Stimulated activated CD4-positive, alpha-beta T cell treated with anti-CD3 and anti-CD28 coated beads, Interleukin-4, amount 100 ng/mL, for 48 hours (primary cell): ENCODE measurements at places on chromosomes 11 and 22.
A peak's percentile ranks its signal among the peaks of the same experiment; 100 is the strongest.

DNA sequence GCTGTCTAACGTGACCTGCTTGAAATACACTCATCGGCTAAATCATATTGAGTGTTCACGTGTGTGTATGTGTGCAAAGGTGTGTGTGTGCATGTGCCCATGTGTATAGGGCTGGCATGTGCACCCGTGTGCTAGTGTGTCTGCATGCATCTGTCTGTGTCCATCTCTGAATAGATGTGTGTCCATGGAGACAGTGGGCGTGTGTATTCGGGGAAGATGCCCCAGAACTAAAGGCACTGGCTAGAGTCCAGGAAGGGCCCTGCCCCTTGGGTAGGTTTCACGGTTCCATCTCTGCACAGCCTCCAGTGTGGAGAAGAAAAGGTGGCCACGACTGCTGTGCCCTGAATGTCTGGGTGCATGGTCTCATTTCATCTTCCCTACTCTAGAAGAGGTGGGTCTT is 220.3 kb downstream of the MN1 start:
- DNase-seq = no peak

- no peak for DNase-seq
Measured at GRCh38 chr22:43333978-43334377, 9.2 kb downstream of the SCUBE1 start.

DNA sequence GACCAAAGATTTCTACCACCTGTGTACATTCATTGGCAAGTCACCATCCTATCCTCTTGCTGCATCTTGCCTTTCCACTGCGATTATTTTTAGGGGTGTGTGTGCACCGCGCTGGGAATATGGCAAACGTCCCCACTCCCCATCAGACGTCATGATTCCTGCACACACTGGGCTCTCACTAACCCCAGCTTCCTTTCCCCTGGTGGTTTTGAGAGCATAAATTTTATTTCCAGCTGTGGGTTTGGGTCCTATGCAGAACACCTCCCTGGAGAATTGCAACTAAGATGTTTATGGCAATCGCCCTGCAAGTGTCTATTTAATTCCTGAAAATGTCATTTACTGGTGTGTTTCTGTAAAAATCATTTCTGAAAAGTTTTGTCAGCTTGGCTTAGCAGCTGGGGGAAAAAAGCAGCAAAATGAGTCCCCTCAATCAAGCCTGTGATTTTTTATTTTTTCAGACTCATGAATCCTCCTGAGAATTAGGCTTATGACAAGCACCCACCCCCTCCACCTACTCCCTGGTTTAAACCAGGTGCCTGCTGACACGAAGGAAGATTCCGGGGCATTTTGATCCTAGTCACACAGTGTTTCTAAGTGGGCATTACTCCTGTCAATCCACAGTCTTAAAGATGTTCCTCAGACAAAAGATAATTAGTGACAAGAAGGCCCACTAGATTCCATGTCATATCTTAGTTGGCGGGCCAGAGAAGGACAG is 23.8 kb downstream of the UPB1 start:
- DNase-seq = no peak

DNA sequence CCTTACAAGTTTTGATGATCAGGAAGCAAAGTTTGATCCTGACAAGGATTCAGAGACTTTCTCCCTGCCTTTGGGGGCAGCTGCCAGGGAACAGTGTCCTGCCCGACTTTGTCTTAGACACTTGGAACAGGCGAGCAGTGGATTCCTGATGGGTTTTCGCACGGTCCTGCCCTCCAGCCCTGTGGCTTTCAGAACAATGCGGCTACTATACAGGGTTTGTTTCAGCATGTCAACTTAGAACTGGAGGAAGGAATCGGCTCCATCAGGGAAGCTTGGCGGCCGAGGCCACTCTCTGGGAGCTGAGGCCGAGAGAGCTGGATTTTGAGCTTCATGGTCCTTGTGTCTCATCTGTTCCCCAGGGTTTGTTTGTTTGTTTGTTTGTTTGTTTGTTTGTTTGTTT is 11.5 kb downstream of the ANO1 start:
- no peak for DNase-seq

DNA sequence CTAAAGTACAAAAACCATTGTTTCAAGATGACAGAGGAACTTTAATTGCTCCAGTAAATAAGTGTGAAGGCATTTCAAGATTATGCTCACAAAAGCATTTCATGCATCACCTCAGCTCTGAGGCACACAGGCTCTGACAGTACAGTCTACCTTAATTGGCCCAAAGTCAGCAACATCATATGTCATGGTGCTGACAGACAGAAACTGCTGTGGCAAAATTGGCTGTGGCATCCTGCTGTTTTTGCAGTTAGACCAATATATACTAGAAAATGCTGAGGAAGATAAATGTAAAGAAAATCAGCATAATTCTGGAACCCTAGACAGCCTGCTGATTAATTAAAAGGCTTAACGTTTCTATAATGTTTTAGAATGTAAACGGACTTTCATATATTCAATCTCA is 34.9 kb upstream of the PPP2R1B start:
- no peak for DNase-seq

GRCh38 chr11:20621679-20622078 is 22.3 kb downstream of the SLC6A5 start:
- no peak for DNase-seq

- DNase-seq = peak; percentile 61
Measured at GRCh38 chr11:9506489-9507276, 45.9 kb downstream of the ZNF143 start.

DNA sequence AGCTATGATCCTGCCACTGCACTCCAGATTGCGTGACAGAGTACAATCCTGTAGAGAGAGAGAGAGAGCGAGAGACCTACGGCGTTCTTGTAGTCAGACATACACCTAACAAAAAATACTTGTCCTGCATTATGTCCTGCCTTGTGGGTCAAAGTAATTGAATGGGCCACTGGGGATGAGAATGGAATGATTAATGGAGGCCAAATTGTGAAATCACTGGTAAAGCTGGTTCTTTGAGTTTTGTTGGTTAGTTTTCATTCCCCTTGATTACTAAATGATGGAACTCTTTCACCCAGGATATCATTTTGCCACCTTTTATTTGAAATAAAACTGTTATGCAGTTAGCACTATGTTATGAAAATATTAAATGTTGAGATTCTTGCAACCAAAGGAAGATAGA is 18.7 kb downstream of the GAS2 start:
- DNase-seq = no peak
